ENCODE measurements at places on chromosomes 6 and 20.

DNA sequence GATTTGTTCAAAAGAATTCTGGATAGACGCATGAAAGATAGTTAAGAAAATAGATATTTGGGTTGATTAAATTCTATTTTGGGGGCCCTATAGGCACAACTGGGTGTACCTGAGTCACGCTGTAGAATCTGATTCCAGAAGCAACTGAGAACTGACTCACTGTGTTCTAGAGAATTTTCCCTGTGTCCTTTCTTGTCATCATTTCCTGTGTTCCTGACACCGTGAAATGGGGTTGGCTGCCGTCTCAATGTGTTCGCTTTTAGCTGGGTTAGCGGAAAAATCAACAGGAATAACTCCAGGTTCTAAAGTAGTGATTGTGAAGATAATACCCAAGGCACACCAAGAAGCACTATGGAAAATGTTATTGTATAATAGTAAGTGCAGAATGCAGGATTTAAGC lies 5.0 kb downstream of the GCNT2 start:
- DNase-seq = no peak

DNA sequence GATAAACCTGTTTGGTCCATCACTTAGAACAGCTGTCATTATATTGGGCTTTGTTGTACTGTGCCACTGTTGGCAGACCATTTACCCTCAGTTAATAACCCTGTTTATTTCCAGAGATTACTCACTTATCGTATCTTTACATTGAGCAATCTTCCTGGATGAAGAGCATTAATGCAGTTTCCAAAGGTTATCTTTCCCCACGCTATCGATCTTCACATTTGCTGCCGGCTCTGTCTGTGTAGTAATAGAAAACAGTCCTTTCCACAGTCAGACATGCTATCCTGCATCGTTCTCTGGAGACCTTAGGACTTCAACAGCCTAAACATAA lies 27.4 kb downstream of the GHRH start:
- no peak for DNase-seq

- no peak for DNase-seq
Observed at GRCh38 chr6:55388211-55388610, 60.9 kb downstream of the GFRAL start.

DNA sequence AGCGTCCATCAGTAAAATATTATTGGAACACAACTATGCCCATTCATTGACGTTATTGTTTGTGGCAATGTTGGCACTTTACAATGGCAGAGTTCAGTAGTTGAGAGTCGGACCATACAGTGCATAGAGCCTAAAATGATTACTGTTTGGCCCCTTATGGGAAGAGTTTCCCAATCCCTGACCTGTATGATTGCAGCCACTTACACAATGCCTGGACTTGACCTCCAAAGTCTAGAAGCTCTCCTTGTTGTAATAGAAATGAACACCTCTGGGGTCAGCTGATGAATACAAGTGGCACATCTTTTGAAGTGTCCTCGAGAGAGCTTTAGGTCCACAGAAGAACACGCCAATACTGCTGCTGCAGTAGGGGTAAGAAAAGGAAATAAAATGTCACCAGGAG lies 59.0 kb downstream of the NOX3 start:
- DNase-seq = no peak

DNA sequence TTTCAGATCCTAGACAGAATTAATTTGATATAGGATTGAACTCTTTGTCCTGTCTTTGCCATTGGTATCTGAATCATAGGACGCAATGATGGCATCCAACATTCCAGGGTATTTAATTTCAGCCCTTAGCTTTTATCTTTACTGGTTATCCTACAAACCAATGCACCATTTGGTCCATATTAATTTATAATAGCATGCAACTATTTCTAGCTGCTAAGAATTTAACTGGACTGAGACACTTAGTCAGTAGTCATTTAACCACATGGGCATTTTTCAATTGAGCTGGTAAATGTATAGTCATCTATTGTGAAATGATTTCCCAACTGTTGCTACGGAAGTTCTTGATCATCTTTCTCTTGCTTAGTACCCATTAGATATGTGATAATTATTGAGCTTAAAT lies 141.1 kb downstream of the CD164 start:
- no peak for DNase-seq

DNA sequence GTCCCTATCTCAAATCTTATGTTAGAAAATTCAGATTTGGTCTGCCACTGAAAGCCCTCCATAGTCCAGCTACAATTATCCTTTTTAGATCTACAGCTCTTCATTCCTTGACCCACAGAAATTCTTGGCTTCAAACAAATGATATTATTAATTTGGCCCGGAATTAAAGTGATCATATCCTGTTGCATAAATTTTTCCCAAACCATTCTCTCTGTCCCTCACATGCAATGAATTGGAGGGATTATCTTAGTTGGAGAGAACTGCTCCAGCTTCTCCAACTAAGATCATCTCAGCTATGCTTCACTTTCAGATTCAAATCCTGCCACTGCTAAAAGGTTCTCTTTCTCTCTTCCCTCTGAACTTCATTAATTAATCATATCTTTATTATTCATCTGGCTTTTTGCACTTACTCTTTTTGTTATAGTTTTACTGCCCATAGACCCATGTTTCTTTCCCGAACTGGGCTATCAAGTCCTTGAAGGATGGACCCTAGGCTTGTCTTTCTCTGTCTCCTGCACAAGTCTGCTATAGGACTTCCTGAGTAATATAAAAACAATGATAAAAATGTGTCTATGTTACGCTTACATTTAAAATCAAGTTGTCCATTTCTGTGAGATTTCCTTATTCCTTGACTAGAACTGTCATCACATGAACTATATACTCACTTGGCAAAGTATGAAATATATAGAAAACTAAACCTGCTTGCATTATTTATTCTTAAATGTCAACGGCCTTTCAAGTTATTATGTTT lies 493.9 kb upstream of the MARCKS start:
- no peak for DNase-seq

DNA sequence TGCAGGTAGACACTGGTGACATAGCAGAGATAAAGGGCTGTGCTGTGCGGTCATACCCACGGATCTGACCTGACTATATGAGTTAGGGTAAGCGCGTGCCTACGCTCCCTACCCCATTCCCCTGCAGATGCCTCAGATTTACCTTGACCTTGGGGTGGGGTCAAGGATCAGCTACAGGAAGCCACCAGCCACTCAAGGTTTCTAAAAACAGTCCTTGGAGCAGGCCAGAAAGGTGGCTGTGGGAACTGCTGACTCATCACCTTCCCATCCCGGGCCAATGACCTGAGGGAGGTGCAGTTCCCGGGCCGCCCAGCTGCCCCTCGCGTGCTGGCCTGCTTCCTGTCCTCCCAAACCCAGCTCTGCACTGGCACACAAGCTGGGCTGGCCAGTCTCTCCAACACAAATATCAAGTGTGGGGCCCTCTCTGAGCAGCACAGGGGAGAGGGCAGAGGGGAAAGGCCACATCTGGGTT lies 23.0 kb downstream of the KCNK5 start:
- DNase-seq = no peak

DNA sequence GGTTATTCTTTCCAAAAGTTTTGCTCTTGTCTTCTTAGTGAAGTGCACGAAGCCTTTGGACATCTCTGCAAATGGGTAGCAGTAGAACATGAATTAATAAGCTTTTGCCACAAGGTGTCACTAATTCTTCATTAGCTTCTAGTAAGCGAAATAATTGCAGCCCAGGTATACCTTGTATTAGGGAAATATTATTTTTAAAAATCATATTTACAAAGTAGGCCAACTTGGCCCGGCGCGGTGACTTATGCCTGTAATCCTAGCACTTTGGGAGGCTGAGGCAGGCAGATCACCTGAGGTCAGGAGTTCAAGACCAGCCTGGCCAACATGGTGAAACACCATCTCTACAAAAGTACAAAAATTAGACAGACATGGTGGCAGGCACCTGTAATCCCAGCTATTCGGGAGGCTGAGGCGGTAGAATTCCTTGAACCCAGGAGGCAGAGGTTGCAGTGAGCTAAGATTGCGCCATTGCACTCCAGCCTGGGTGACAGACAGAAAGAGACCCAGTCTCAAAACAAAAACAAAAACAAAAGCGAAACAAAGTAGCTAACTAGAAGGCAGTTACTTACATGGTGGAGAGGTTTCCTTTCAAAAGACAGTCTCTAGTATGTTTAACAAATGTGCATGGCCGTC lies 8.8 kb upstream of the RSPH3 start:
- no peak for DNase-seq
